ENCODE measurements at places on chromosomes 11 and 22. TPM values are rescaled to one million over a fixed set of nuclear protein-coding genes. Genes with fewer than 3 reads are reported as not detected.

GRCh38 chr22:17120281-17120680, 879 bp downstream of the TMEM121B start:
- no peak for DNase-seq
- H3K27ac ChIP-seq = no peak overlapping the region
- no peaks in the 10 kb centered on the region for H3K36me3 ChIP-seq

- H3K4me1 ChIP-seq = peaks cover 7% of the 10 kb centered on the region
- no peaks in the 10 kb centered on the region for H3K36me3 ChIP-seq
- no peak overlapping the region for H3K4me3 ChIP-seq
Observed at GRCh38 chr11:114348200-114349191, 51.8 kb downstream of the C11orf71 start.

Gene ABCG4
- 2.5 TPM for total RNA-seq

GRCh38 chr11:9604134-9604533, 30.7 kb downstream of the WEE1 start:
- DNase-seq = no peak
- no peaks in the 10 kb centered on the region for H3K36me3 ChIP-seq
- H3K4me1 ChIP-seq = peaks cover 19% of the 10 kb centered on the region
- H3K27me3 ChIP-seq = no peaks in the 10 kb centered on the region

DNA sequence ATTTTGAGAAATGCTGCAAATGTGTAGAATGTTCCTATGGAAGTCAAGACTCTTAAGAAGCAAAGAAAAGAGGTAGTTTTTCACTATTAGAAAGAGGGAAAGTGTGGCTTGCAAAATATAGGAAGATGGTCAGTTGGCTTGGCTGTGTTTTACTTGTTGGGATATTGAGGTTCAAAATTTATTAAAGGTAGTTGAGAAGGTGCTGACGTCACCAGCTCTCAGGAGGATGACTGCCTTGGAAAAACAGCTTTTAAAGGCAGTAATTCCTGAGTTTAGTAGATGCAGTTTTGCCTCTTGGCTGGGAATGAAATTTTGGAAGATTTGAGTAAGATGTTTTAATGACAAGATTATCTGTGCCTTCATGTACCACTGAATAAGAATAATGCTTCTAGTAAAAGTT, 336 bp downstream of the OR4D9 start:
- no peak overlapping the region for H3K27ac ChIP-seq
- no peak overlapping the region for H3K4me3 ChIP-seq
- no peaks in the 10 kb centered on the region for H3K4me1 ChIP-seq
- no peaks in the 10 kb centered on the region for H3K36me3 ChIP-seq
- DNase-seq = no peak

Gene GRM5
- total RNA-seq = 0.41 TPM

Gene LARGE1
- total RNA-seq = 24.8 TPM

DNA sequence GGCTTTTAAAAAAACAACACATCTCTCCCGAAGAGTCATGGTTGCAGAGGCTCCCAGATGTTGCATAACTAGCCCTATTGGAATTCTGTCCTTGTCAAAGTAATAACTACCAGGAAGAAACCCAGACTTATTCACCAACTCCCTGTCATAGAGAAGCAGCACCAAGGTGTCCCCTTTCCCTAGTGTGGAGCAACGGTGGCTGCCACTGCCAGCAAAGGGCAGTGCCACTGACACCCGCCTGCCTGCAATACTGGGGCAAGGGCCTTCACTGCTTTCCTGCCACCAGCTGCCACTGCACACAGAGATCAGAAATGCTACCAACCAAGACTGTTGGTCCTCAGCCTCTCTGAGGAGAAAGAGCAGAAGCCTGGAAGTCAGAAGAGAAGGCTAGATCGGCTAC, 27.3 kb downstream of the NAP1L4 start:
- no peak for DNase-seq
- H3K36me3 ChIP-seq = peaks cover 52% of the 10 kb centered on the region
- H3K4me3 ChIP-seq = no peak overlapping the region
- no peak overlapping the region for H3K27ac ChIP-seq

DNA sequence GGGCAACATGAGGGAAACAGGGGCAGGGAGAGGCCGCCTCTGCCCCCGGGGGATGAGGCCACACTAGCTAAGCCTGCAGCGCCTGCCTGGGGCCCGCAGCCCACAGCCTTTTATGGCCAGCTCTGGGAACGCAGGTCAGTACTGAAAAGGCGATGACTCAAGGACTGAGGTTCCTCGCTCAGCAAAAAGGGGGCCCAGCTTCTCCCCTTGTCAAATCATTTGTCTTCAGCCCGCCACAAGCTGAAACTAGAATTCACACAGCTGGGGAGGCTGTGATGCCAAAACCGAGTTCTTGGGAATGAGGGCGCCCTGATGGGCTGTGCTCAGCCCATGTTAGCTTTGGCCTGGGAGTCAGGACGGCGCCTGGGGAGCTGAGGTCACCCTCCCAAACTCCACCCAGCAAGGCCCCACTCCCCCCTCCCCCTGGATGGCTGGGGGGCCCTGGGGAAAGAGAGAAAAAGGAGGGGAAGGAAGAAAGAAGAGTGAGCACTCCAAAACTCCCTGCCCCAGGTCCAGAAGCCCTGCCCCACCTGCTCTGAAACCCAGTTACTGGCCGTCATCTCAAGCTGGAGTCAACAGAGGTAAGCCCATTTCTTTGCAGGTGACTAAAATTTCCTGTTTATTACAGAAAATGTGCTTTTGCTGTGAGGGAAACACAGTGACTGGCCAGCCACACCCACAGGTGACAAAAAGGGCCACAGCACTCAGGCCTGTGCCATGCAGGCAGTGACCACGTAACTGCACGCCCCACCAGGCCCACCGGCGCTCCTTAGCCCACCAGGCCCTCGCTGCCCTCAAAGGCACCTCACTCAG, 13.7 kb downstream of the EHD1 start:
- H3K36me3 ChIP-seq = peaks cover 8% of the 10 kb centered on the region
- H3K4me1 ChIP-seq = peaks cover 78% of the 10 kb centered on the region
- H3K4me3 ChIP-seq = peak overlapping the region; percentile 28

Gene SYT12
- 7.2 TPM for total RNA-seq

- no peak overlapping the region for H3K4me3 ChIP-seq
- DNase-seq = no peak
- H3K36me3 ChIP-seq = peaks cover 41% of the 10 kb centered on the region
- peaks cover 77% of the 10 kb centered on the region for H3K4me1 ChIP-seq
- no peaks in the 10 kb centered on the region for H3K27me3 ChIP-seq
Observed at GRCh38 chr11:65440831-65441499, 18.4 kb downstream of the NEAT1 start.

Gene OR10G6
- total RNA-seq = not detected

Gene SCN3B
- 0.45 TPM for total RNA-seq

Gene OR6A2
- total RNA-seq = 0.19 TPM

- no peak for DNase-seq
- H3K27me3 ChIP-seq = peaks cover 19% of the 10 kb centered on the region
- H3K27ac ChIP-seq = no peak overlapping the region
- H3K4me3 ChIP-seq = no peak overlapping the region
- no peaks in the 10 kb centered on the region for H3K4me1 ChIP-seq
Observed at GRCh38 chr11:1052133-1053011, 15.9 kb upstream of the MUC6 start.

- H3K4me3 ChIP-seq = no peak overlapping the region
- H3K27me3 ChIP-seq = peaks cover 12% of the 10 kb centered on the region
Observed at GRCh38 chr11:111378185-111378860, 752 bp downstream of the POU2AF1 start.

- no peaks in the 10 kb centered on the region for H3K36me3 ChIP-seq
- no peaks in the 10 kb centered on the region for H3K4me1 ChIP-seq
- H3K4me3 ChIP-seq = no peak overlapping the region
Observed at GRCh38 chr22:23036684-23037428, 33.5 kb upstream of the GNAZ start.

- no peak for DNase-seq
- H3K27me3 ChIP-seq = peaks cover 9% of the 10 kb centered on the region
- H3K4me1 ChIP-seq = no peaks in the 10 kb centered on the region
- H3K27ac ChIP-seq = no peak overlapping the region
Observed at GRCh38 chr11:101188173-101188572, 58.6 kb upstream of the PGR start.

Gene NTM
- 92.1 TPM for total RNA-seq

Gene GLYAT
- not detected for total RNA-seq

Gene YPEL1
- total RNA-seq = 6.0 TPM

DNA sequence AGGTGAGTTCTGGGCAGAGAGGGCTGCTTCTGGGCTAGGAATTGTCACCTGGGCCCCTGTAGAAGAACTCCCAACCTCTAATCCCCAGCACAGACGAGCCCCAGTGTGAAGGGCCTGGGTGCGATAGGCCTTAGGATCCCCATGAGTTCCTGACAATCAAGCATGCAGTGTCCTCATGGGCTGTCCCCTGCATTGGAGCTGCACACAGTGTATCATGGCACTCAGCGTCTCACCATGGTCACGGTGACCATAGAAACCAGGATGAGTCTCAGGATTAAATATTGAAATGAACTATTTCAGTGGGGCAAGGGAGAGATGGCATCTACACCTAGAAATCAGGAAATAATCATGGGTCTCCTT, 292 bp downstream of the SCGB2A1 start:
- no peak overlapping the region for H3K27ac ChIP-seq
- H3K4me3 ChIP-seq = no peak overlapping the region
- no peak for DNase-seq
- H3K4me1 ChIP-seq = no peaks in the 10 kb centered on the region
- peaks cover 26% of the 10 kb centered on the region for H3K27me3 ChIP-seq

DNA sequence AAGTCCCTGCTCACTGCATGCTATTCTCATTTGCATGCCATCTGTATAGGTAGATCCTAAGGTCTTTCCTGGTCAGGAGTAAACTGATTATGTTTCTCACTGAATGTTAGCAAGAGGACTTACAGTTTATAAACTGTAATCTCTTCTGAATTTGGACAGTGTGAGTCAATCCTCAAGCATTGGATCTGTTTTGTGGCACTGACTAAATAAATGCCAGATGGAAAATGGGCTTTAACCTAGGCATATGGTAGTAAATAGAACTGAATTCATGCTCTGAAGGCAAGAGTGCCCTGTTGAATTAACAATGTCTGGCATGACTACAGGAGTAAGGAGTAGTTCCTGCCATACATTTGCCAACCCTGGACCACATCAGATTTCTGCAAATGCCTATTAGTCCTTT, 11.4 kb downstream of the FAM181B start:
- no peak overlapping the region for H3K4me3 ChIP-seq
- DNase-seq = no peak
- H3K27me3 ChIP-seq = peaks cover 7% of the 10 kb centered on the region
- H3K27ac ChIP-seq = no peak overlapping the region
- H3K36me3 ChIP-seq = no peaks in the 10 kb centered on the region
- H3K4me1 ChIP-seq = peaks cover 5% of the 10 kb centered on the region

DNA sequence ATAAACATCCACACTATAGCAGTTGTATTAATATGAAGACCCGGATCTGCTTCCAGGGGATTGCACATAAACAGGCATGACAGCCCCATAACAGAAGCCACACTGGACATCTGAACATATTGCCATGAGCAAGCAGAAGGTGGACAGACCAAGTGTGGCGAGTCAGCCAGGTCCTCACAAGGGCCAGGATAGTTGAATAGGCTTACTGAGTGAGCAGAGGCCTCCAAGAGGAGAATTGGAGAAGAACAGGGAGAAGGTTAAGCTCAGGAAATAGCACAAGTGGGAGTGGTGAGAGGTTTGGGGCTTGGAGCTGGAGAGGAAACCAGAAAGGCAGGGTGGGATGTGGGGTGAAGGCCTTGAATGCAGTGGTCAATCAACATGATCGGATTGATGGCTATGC, 10.8 kb downstream of the SLC35C1 start:
- H3K27ac ChIP-seq = no peak overlapping the region
- DNase-seq = no peak
- H3K36me3 ChIP-seq = peaks cover 4% of the 10 kb centered on the region
- no peak overlapping the region for H3K4me3 ChIP-seq
- no peaks in the 10 kb centered on the region for H3K4me1 ChIP-seq
- no peaks in the 10 kb centered on the region for H3K27me3 ChIP-seq

Gene PDE2A
- not detected for total RNA-seq

GRCh38 chr11:27740362-27741013, 40.2 kb upstream of the BDNF start:
- peaks cover 27% of the 10 kb centered on the region for H3K27me3 ChIP-seq
- no peak overlapping the region for H3K27ac ChIP-seq

Gene C11orf42
- not detected for total RNA-seq

DNA sequence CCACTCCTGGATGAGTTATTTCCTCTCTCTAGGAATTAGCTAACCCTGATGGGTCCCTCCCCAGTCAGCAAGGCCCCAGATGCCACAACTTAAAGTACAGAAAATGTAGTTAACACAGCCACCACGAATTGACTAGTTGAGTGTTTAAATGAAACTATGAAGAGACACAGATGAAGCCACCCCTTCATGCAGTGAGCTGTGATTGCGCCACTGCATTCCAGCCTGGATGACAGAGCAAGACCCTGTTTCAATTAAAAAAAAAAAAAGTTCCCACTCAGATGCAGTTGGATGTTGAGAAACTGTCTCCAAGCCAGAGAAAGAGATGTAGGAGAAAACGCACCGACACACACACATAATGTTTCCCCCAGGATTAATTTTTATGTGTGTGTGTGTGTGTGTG, 53.3 kb downstream of the SCN3B start:
- DNase-seq = no peak
- H3K27ac ChIP-seq = no peak overlapping the region
- peaks cover 2% of the 10 kb centered on the region for H3K36me3 ChIP-seq
- no peak overlapping the region for H3K4me3 ChIP-seq
- no peaks in the 10 kb centered on the region for H3K4me1 ChIP-seq
- no peaks in the 10 kb centered on the region for H3K27me3 ChIP-seq

Gene HRAS
- 77.7 TPM for total RNA-seq

Gene GTSE1
- total RNA-seq = 7.3 TPM

GRCh38 chr11:67354075-67355022, 1.0 kb upstream of the POLD4 start:
- H3K27ac ChIP-seq = peak overlapping the region; percentile 100
- H3K36me3 ChIP-seq = no peaks in the 10 kb centered on the region
- H3K4me1 ChIP-seq = peaks cover 72% of the 10 kb centered on the region
- no peaks in the 10 kb centered on the region for H3K27me3 ChIP-seq

DNA sequence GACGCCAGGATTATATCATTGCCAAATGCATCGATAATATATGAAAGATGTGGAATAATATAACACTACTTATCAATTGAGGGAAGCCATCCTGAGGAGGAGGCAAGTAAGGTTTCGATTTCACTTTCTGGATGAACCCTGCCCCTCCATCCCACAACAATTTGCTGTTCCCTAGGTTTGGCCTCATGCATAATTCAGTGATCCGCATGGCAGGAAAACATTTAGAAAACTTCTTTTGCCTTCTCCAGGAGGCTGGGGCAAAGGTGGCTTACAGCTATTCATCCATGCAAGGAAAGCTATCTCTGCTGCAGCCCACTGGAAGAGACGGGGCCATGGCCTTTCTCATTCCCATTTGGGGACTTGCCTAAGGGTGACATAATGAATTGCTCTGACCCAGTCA, 489.4 kb upstream of the CADM1 start:
- DNase-seq = no peak
- H3K27ac ChIP-seq = no peak overlapping the region
- no peaks in the 10 kb centered on the region for H3K27me3 ChIP-seq

Gene NEAT1
- 377 TPM for total RNA-seq

DNA sequence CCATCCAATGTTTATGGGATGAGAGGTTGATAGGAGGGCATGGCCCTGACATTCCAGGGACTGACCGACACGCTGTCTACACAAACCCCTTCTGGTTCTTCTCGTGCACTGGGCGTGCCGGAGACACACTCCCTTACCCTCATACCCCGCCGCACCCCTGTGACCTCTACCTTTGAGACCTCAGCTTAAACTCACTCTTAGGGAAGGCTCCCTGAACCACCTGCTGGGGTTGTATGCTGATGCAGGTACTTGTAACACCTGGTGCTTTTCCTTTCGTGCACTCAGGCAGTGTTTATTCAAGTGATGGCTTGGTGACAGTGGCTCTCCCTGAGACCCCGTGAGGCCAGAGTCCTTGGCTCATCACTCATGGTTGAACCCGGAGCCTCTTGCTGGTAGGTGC, 12.0 kb downstream of the PPARA start:
- peaks cover 10% of the 10 kb centered on the region for H3K36me3 ChIP-seq
- peaks cover 7% of the 10 kb centered on the region for H3K4me1 ChIP-seq
- H3K27me3 ChIP-seq = no peaks in the 10 kb centered on the region

Measured in chondrocyte (in vitro differentiated cells).